Esophagus squamous epithelium (tissue), 5 donors: ENCODE measurements at places on chromosomes 2 and 18.

- no peaks in the 10 kb centered on the region for H3K36me3 ChIP-seq
- H3K4me1 ChIP-seq: no peaks in the 10 kb centered on the region
- no peak for DNase-seq
- no peaks in the 10 kb centered on the region for H3K27me3 ChIP-seq
- H3K27ac ChIP-seq: no peak overlapping the region
Observed at GRCh38 chr2:102359527-102359926, 3.9 kb downstream of the IL18R1 start.

- H3K27me3 ChIP-seq: no peaks in the 10 kb centered on the region
- no peak for DNase-seq
- no peak overlapping the region for H3K4me3 ChIP-seq
- no peak overlapping the region for H3K27ac ChIP-seq
- peaks cover 4% of the 10 kb centered on the region for H3K4me1 ChIP-seq
Observed at GRCh38 chr2:43887176-43887575, 48.4 kb downstream of the ABCG8 start.

- no peaks in the 10 kb centered on the region for H3K27me3 ChIP-seq
- H3K4me1 ChIP-seq: no peaks in the 10 kb centered on the region
- no peak overlapping the region for H3K27ac ChIP-seq
- no peak overlapping the region for H3K4me3 ChIP-seq
- no peak for DNase-seq
Observed at GRCh38 chr2:161613161-161613560, 11.1 kb upstream of the SLC4A10 start.

- no peaks in the 10 kb centered on the region for H3K4me1 ChIP-seq
- no peak overlapping the region for H3K27ac ChIP-seq
- H3K4me3 ChIP-seq: no peak overlapping the region
- H3K36me3 ChIP-seq: no peaks in the 10 kb centered on the region
Observed at GRCh38 chr18:49639643-49640391, 78.0 kb downstream of the LIPG start.

GRCh38 chr2:219658196-219658846, 30.9 kb downstream of the SLC4A3 start:
- no peaks in the 10 kb centered on the region for H3K36me3 ChIP-seq
- peaks cover 16% of the 10 kb centered on the region for H3K27me3 ChIP-seq
- no peak overlapping the region for H3K4me3 ChIP-seq
- H3K27ac ChIP-seq: no peak overlapping the region
